PC-3 (cell line): ENCODE measurements at places on chromosomes 5 and 9. TPM values are rescaled to one million over a fixed set of nuclear protein-coding genes. Genes with fewer than 3 reads are reported as not detected.

CCDC180 gene
- 0.55 and 0.69 TPM in 2 replicates for total RNA-seq

RFESD gene
- 0.36 and 2.4 TPM in 2 replicates for total RNA-seq

DNA sequence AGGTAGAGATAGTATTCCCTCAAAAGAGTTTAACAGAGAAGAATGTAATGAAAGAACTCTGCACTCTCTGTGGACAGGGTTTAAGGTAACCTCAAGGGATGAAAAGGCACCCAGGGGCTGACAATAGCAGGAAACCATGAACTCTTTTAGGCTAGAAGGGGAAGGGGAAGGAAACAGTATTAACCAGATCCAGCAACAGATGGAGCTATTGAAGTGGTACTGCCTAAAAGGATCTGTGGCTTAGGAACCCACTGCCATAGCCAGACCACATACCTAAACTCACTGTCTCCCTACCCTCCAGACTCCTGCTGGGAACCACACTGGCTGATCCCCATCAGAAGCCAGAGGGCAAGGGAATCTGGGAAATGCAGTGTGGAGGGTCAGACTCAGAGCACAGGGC, 35.5 kb downstream of the PLGRKT start:
- no peak for DNase-seq

GRCh38 chr5:101664071-101664791, 631.9 kb downstream of the SLCO4C1 start:
- no peak for DNase-seq

DNA sequence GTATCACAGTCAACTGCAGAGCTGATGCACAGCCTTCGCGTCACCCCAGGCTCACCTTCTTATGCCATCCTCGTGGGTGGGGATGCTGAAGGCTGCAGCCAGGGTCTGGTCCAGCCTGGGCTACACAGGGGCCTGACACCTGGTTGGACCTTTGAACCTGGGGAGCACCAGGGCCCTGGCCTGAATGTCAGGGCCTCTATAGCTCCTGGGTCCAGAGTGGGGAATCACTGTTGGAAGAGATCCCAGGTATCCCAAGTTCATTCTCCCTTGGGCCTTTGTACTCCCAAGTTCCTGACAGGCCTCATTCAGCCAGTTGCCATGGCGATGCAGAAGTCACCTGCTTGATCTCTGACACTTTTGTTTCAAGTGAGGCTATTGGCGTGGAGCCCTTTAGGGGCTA, 43.8 kb downstream of the ZNF618 start:
- DNase-seq, result no peak
